ENCODE measurements at places on chromosomes 5 and 9.

DNA sequence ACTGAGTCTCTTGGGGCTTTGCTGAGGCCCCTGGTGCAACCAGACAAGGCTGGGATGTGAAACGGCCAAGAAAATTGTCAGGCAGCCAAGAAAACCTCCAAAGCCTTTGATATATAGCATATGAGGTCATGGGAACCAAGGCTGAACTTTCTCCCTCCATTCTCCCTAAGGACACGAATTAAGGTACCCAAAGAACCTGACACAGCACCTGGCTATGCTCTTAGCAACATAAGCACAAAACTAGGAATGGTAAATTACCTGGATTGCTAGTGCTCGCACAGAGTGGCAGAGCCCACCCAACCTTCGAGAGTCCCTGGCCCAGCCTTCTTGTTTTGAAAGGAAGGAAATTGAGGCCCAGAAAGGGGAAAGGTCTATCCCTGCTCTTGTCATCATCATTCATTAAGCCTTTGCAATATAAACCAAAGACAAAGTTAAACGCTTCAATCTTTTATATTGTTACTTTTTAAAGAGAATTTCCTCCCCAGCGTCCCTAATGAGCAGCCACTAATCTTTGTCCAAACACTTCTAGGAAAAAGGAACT, 220.0 kb upstream of the NR4A3 start:
- no peak for DNase-seq

DNA sequence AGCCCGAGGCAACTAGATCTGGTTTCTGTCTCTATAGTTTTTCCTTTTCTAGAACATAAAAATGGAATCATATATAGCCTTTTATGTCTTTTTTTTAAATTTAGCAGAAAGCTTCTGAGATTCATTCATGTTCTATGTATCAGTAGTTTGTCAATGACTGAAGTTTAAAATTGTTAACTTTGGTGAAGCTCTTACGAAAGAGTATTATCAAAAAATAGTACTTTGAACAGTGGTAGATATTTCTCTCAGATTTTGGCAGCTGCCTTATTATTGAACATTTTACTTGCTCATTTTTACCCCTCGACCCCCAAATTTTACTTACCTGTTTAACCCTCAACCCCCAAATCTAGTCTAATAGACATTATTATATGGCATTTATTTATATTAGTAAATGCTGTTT, 10.2 kb downstream of the NIPBL start:
- DNase-seq, result no peak

DNA sequence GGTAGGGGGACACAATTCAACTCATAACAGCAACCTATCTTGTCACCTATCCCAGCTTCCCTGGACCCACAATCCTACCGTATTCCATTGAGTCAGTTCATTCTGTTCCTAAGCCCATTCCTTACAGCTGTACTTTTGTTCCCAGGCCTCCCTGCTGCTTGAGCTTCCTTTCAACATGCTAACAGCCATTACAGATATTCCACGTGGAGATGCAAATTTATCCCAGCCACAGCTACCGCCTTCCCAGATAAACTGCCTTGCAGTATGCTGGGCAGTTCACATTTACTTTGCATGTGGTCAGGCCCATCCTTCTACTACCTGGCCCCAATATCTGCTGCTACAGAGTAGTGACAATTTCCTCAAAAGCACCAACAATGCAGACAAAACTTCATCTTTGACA, 23.0 kb downstream of the RIGI start:
- DNase-seq, result no peak

DNA sequence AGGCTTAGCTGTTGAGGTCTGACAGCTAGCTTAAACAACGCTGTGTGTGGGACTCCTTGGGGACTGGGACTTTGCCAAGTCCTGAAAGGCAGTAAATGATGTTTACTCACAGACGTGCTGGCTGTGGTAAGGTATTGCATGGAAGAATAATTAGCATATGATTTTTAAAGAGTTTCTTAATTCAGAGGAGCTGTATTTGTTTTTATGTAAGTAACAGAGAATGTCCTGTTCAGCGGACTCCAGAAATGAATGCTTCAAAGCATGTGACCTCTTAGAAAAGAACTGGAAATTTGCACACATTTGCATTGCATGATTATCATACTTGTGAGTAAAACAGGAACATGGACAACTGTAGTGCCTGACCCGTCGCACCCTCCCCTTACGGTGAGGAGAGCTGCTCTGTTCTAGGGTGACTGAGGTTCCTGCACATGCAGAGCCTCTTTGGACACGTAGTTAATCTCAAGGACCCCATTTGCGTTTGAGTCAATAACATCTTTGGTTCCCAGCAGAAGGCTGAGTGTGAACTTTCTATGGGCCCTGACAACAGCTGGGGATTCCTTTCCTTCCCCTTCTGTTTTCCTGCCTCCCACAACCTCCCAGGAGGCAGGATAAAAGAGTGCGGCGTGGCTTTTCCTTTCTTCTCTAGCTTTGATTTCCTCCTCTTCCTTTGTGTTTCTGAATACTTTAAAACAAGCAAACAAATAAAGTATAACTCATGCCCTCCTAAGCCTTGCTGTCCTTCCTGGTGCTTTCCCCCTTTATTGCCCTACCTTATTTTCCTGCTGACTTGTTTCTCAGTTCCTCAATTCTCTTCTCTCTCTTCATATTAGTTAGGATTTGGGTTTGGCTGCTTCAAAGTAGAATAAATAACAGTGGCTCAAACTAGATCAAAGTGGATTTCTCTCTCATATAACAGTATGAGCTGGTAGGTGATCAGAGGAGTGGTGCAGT, 157.2 kb upstream of the CD180 start:
- DNase-seq, result no peak

DNA sequence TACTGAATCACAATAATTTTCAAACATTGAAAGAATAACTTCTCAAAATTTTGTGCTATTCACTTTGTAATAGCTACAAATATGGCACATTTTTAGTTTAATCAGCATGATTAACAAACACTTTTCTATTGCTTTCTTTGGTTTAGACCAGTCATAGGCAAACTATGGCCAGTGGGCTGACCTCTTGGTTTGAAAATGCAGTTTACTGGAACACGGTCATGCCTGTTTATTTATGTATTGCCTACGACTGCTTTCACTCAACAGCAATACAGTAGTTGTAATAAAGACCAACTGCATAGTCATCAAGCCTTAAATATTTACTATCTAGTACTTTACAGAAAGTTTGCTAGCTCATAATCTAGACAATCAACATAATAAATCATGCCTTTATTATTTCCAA, 810.8 kb downstream of the TLE1 start:
- no peak for DNase-seq

DNA sequence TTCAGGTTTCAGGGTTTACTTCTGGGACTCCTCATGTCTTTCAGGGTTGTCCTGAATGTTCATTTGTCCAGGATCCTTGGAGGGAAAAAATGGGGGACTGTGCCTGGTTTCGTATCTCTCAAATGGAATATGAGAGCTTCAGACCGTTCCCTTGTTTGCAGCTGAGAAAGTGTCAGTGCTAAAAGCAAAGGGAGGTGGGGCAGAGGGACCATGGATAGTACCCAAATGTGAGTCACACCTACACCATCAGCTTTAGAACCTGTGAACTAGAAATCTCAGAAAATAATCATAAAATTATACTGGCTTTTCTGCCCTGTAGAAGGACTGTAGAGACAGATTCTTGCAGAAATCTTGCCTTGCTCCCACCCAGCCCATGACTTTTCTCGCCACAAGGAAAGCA, 84.3 kb upstream of the TAF11L2 start:
- no peak for DNase-seq

DNA sequence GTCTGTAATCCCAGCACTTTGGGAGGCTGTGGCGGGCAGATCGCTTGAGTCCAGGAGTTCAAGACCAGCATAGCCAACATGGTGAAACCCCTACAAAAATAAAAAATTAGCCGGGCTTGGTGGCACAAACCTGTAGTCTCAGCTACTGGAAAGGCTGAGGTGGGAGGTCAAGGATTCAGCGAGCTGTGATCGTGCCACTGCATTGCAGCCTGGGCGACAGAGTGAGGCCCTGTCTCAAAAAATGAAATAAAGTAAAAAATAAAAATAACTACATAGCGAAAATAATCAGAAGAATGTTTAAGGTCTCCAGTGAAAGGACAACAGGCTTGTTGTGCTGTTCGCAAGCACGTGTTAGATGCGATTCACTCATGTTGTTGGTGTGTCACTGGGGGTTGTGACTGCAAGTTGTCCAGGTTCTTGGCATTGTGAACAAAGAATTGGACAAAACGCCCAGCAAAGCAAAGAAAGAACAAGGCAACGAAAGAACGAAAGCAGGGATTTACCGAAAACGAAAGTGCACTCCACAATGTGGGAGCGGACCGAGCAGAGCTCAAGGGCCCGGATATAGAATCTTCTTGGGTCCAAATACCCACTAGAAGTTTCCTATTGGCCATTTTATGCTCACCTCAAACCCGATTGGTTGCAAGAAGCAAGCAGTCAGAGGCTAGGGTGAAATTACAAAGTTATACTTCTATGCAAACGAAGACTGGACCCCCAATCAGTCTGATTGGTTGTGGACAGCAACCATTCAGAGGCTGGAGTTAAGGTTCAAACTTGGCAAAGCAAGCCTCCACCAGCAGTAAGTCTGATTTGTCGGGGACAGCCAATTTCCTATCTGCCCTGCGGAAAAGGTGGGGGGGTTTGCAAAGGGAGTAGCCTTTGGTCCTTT, 844 bp upstream of the MCCC2 start:
- no peak for DNase-seq

GRCh38 chr5:53333160-53333559, 147.3 kb upstream of the FST start:
- DNase-seq, result no peak

GRCh38 chr5:133364936-133365707, 247.2 kb downstream of the FSTL4 start:
- no peak for DNase-seq

- no peak for DNase-seq
Observed at GRCh38 chr5:88203981-88204750, 64.5 kb downstream of the TMEM161B start.

DNA sequence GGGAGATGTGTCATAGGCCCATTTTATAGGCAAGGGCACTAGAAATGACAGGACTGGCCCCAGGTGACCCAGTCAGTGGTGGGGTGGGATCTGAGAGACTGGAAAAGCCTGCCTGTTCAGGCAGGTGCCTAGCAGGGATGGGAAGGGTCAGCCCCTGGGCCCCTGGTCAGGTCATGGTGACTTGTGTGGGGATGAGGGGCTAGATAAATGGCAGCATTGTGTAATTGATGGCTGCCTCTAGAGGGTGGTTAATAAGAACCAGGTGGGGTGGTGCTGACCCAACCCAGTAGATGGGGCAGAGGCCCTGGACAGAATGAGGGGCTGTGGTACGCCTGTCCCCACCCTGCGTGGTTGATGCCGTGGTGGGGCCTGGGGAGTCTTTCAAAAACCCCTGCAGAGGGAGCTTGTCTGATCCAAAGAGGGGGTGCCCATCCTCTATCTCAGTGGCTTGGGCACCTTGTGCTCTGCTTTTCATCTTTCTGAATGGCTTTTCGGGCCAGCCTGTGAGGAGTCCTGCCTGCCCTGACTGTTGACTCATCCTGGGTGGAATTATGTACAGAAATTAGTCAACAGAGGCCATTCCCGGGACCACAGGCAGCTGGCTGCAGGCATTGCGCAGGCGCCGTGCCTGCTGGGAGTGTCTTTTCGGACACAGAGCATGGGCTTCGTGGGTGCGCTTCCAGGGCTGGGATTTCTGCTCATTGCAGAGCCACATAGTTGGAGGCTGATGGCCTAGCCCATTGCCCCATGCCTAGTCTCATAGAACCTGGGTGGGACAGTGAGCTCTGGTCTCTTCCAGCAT, 93.6 kb upstream of the PITX1 start:
- no peak for DNase-seq

GRCh38 chr5:84682531-84682930, 297.9 kb upstream of the EDIL3 start:
- no peak for DNase-seq

- DNase-seq, result no peak
Observed at GRCh38 chr5:76025069-76025468, 58.1 kb upstream of the SV2C start.

- no peak for DNase-seq
Observed at GRCh38 chr5:143119291-143119769, 284.2 kb downstream of the NR3C1 start.

- no peak for DNase-seq
Observed at GRCh38 chr9:121813519-121814210, 162.2 kb downstream of the DAB2IP start.

GRCh38 chr5:108772626-108773025, 24.9 kb downstream of the FER start:
- DNase-seq, result no peak

GRCh38 chr5:59772206-59772605, 121.3 kb downstream of the PDE4D start:
- no peak for DNase-seq

DNA sequence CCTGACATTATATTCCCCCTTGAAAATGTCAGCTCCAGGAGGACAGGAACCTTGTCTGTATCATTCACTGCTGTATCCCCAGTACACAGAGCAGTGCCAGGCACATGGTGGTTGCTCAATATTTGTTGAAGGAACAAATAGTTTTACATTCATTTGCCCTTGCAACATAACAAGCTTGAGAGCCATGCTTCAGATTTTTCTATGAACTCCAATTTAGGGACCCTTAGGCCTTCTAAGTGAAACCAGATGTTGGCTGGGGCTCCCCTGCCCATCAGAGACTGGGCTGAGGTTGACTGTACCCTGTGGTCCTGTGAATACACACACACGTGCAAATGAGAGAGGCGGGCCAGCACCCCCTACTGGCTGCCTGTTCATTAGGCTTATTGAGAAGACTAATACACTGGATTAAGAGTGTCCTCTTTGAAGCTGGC, 214.9 kb upstream of the WWC1 start:
- no peak for DNase-seq

DNA sequence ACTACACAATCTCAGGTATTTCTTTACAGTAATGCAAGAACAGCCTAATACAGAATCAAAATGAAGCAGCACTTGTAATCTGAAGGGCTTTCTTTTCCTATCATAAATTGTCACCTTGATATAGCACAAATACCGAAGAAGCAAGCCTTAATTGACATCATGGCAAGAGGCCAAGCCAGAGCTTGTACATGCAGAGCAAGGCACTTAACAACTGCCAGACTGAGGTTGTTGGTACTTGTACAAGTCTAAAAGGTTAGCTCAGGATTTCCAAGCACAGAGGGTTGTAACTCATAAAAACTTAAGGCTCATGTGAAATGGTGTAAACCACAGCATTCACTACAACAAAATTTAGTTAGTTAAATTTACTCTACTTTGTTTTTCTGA, 158.8 kb upstream of the SPEF2 start:
- no peak for DNase-seq

GRCh38 chr9:81239388-81239787, 450.0 kb downstream of the TLE1 start:
- no peak for DNase-seq

GRCh38 chr5:6188344-6188743, 190.0 kb downstream of the MED10 start:
- no peak for DNase-seq

DNA sequence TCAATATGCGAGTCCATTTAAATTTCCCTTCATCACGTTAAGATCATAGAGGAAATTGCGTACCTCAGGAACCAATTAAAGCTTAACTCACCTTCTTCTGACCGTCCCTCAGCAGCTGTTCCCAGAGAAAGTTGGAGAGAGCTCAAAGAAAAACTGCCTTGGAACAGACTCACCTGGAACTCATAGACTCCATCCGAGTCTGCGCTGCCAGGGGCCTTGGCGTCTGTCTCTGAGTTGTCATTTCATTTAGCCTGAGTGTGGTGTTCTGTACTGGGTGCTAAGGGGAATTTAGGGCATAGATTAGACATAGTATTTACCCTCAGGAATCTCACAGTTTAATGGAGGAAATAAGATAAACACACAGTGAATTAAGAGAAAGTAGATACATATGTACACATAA, 892.7 kb downstream of the TLE1 start:
- DNase-seq, result no peak
